ENCODE measurements at places on chromosomes 2 and 18.

DNA sequence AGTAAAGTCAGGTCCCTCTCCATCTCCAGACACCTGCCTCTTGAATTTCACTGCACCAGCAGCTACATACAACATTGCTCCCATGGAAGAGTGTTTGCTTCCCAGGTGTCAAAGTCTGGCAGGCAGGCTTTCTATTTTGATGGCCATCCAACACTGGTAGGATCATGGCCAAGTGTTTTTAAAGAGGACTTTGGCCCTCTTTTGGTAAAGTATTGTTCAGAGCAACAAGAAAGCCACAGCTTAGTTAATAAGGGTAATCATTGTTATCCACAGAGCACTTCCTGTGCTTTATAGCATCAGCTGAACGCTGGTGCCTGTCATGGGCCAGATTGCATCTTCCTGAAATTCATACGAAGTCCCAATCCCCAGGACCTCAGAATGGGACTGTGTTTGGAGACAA is 133.2 kb downstream of the NCK2 start:
- no peak for DNase-seq

DNA sequence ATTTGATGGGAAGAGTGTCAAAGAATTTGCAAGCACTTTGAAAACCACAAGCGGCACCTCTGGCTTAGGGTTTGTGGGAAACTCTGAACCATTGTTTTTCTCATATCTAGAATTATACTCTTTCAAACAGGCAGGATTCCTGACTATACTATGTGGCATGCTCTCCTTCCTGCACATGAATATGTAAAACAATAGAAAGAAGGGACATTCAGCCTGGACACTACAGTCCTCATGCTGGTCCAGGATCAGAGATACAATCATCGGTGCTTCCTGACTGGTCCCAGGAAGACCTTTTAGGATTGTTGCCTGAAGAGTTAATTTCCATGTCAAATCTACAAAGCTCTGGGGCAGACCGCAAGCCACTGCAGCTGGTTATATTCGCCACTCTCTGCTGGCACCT is 55.7 kb upstream of the RASGRP3 start:
- no peak for DNase-seq

DNA sequence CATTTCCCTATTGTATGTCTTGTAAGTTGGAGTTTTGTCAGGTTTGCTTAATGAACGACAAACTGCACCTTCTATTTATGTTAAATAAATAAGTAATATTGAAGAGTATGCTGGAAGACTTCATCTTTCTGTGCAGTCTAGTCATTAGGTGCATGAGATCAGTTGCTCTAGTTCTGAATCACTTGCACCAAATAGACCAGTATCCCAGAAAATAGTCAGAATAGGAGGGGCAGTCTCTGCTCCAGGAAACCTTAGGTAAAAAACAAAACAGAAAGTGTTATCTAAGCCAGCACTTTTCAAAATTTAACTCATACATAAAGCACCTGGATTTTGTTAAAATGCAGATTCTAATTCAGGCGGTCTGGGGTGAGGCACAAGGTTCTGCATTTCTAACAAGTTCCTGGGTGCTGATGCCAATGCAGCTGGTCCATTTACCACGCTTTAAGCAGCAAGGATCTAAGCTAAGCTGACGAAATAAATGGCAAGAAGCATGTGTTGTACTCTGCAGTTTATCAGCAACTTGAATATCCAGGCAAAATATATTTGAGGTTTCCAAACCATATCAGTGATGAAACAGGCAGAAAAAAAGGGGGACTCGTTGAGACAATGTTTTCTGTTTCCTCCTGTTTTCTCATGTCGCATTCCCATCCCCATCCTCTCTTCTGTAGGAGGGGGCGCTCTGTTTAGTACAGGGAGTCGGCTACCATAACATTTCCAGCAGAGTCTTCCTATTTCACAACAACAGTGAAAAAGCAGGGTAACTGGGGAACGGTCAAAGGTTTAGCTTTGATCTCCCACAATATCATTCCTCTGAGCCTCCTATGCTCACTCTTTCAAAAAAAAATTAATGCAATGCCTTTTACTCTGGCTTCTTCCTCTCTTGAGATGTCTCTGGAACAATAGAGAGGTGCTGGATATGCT is 106.4 kb downstream of the MBD2 start:
- DNase-seq = no peak

GRCh38 chr2:38146275-38146906 is 70.4 kb upstream of the CYP1B1 start:
- no peak for DNase-seq

- DNase-seq = no peak
Measured at GRCh38 chr18:27735117-27735516, 441.8 kb downstream of the CDH2 start.

GRCh38 chr2:37992601-37993000 is 67.5 kb downstream of the RMDN2 start:
- no peak for DNase-seq

- no peak for DNase-seq
Measured at GRCh38 chr2:120548627-120549608, 186.8 kb upstream of the GLI2 start.

DNA sequence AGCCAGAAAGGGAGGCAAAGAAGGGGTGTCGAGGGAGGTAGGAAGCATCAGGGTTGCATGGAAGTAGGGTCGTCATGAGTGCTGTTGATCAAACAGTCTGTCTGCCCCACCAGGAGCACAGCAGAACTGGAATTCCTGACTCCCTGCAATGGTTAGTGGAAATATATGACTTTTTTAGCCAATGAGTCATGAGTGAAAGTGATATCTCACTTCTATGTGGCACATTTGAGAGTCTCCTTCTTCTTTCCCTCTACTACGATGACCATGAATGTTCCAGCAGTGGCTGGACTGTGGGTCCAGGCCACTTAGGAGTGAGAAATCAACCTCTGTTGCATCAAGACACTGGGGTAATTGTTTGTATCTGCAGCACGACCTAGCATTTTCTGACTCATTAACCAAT is 199.5 kb downstream of the TTC32 start:
- no peak for DNase-seq

- DNase-seq = no peak
Measured at GRCh38 chr2:145413261-145414030, 893.5 kb upstream of the ZEB2 start.

GRCh38 chr2:12787891-12788801 is 71.4 kb downstream of the TRIB2 start:
- DNase-seq = no peak

GRCh38 chr18:58822944-58823343 is 41.7 kb upstream of the ZNF532 start:
- DNase-seq = no peak

GRCh38 chr2:177930916-177931315 is 141.7 kb downstream of the PDE11A start:
- no peak for DNase-seq

GRCh38 chr2:33491441-33492084 is 15.1 kb downstream of the RASGRP3 start:
- DNase-seq = no peak

DNA sequence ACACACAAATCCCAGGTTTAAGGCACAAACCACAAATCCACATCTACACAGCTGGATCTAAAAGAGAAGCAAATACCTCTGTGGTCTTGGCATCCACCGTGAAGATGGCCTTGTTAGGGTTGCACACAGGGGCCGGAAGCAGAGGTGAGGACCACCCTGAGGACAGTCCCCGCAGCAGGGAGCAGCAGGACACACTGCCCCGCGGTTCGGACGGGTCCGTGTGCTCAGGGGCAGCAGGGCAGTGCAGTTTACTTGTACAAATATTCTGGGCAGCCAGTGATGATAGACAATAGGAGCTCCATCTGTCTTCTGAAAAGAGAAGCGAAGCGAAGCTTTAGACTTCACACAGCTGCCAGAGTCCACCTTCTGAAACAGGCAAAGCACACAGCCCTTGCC is 8.8 kb downstream of the PASK start:
- DNase-seq = no peak

- DNase-seq = no peak
Measured at GRCh38 chr2:203451011-203451410, 84.1 kb downstream of the RAPH1 start.

DNA sequence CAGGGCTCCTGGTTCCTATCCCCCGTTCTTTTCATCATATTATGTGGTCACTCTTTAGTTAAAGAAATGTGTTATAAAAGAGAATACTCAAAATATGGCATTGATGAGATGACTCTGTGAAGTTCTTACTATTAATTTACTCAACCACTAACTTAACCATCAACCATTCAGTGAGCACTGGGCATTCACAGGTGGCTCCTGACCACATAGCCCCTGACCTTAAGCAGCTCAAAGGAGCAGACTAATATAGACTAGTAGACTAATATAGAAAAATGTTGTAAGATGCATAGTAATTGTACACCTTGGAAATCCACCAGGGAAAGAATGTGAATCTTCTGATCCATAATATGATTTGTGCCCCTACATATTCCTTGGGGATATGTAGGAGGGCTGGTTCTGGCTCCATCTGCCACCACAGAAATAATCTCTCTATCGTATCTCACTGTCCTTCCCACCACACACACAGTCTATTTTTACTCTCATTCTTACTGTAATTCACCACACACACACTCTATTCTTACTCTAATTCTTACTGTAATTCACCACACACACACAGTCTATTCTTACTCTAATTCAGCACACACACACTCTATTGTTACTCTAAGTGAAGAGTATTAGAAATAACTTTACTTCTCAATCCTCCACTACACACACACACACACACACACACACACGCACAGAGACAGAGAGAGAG is 188.9 kb upstream of the ITGA4 start:
- no peak for DNase-seq

GRCh38 chr2:16707014-16707623 is 41.5 kb upstream of the CYRIA start:
- DNase-seq = no peak

DNA sequence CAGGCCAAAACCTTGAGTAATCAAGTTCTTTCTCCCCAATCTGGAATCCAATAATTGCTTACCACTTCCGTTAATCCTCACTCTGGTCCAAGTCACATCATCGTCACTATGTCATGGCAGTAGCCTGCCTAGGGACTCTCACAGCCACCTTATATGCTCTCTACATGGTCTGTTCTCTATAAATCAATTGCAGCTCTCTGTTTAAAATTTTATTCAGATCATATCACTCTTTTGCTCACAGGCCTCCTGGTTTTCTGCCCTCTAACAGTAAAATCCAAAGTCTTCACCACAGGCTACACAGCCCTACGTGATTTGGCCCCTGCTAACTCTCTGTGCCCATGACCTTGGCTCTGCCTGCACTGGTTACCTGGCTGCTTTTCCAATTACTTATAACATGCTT is 188.7 kb downstream of the STK39 start:
- DNase-seq = no peak

DNA sequence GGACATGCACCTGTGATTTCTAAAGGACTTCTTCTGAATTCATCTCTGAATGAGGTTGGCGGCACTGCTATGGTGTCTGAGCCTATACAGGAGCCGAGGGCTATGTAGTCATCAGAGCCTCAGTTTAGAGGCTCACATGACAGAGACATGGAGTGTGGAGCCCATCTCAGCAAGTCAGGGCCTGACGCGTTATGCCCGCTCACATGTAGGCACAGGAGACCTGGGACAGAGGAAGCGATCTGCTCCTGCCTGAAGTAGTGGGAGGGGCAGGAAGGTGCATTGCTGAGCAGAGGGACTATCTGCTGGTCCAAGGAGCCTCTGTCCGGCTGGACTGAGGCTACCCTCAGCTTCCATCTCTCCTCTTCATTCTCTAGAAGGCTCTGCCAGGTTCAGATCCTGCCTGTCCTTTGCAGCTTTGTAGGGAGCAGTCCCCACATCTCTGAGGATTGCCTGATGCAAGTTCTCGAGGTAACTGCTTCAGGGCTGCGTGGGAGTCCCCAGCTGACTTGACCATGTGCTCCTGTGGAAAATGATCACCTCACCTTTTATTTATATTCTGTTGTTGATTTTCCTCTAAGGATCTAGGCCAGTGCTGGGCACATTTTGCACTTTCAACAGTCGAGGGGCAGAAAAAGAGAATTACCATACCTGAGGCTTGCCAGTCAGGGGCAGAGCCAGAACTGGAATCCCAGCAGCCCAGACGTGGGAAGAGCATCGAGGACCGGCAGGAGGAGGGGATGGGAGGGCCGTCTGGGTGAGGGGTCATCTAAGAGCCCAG is 16.6 kb downstream of the KLHL29 start:
- DNase-seq = no peak

All from NCI-H2029 (cell line).